ENCODE measurements at places on chromosomes 2 and 18.

- no peak for DNase-seq
Measured at GRCh38 chr2:35783723-35784122, 571.9 kb upstream of the CRIM1 start.

DNA sequence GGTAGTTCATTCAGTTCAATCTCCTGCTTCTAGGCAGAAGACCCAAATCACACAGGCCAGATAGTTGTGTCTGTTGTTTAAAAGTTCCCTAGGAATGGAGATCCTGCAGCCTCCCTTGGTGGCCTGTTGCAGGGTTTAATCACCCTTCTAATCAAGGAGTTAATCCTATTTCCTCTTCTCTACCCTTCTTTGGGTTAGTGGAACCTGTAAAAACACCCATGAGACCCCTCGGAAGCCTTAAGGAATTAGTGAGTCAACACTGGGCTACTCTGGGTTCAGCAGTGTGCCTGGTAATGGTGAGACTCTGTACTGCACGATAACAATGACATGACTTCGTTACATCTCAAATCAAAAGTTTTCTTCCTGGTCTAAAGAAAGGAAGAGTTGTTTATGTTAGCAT lies 217.6 kb upstream of the NRP2 start:
- no peak for DNase-seq

- DNase-seq, result no peak
Measured at GRCh38 chr2:101842471-101842870, 145.0 kb downstream of the MAP4K4 start.

DNA sequence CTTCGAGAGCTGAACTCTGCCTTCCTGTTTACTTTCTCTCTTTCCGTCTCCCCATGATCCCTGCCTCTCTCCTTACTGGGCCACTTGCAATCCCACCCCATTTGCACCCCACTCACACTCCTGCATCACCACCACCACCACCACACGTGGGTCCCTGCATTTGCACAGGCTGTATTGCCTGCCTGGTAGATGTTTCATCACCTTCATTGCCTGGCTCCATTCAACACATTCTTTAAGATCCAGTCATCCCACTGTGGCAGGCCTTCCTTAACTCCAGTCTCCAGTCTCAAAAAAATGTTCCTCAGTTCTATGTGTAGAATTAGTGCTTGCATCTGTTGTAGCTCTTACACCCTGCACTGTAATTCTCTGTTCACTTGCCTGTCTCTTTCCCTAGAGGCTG lies 13.9 kb downstream of the NOSTRIN start:
- DNase-seq, result no peak

DNA sequence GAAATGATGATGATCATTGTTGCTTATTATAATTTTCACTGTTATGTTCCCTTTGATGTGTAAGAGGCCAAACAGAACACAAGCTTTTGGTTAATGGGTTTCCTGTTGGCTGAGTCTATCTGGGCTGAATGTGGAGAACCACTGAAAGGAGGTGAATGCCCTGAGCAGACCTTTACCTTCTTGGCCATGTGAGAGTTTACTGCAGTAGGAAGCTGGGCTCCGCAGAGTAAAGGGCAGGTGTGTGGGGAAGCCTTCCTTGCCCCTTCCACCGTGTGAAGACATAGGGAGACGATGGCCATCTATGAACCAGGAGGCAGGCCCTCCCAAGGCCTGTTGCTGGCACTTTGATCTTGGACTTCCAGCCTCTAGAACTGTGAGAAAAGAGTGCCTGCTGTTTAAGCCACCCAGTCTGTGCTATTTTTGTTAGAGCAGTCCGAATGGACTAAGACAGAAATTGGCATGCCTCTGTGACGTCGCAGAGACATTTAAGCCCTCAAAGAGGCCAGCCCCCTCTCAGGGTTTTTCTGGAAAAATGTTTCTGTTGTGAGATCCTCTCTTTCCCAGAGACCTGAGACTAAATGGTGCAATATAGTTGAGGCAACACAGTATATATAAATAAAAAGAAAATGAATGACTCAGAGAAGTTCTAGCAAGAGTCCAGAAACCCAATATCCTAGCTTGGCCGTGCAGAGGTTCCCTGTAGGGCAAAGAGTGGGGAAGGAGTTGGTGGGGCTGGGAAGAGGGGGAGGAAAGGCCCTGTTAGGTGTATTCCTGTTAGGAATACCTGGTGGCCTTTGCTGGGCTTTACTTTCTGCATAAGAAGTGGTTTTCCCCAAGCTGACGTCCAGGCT lies 121.9 kb upstream of the LGALSL start:
- no peak for DNase-seq

- no peak for DNase-seq
Measured at GRCh38 chr2:157940024-157940423, 63.9 kb upstream of the ACVR1 start.

- DNase-seq, result no peak
Measured at GRCh38 chr18:6106091-6106685, 210.9 kb upstream of the TMEM200C start.

DNA sequence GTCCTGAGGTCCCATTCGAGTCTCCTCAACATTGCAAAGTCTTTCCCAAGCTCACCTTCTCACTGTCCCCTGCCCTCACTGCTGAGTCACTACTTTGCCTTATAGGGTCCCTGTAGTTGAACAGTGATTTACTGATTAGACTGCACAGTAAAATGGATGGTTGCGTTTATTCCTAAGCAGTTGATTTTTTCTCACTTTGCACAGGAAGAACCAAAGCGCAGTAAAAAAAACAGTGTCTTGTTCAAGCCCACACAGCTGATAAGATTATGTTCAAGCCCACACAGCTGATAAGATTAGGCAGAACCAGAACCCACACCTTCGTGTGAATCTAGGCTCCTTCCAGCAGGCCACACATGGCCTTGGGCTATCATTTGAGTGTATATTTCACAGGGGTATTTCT lies 215.3 kb upstream of the COPS8 start:
- no peak for DNase-seq

GRCh38 chr2:33521791-33522281 lies 45.4 kb downstream of the RASGRP3 start:
- no peak for DNase-seq

Measured in NCI-H1436 treated with DMSO at 0.1 percent for 48 hours (cell line).